ENCODE measurements at places on chromosomes 2 and 18.
A peak's percentile ranks its signal among the peaks of the same experiment; 100 is the strongest.

DNA sequence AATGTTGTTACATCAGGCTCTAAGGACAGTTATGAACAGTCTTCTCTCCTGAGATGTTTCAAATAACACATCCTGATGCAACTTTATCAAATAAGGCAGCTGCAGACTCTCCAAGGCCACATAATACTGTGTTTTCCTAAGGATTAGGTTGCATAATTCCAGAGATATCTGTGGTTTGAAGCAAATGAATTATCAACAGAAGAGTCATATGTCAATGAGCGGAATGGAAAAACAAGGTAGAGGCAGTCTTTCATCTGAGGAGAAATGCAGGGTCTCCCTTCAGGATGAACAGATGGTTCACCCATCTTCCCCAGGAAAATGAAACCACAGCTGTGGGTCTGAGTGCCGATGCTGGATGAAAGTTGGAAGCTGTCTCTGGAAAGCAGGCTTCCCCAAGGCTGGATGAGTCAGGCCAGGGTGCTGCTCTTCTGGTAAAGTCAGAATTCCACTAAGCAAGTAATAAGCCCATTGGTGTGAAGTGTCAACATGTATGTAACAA, 22.2 kb downstream of the LYG1 start:
- DNase-seq: peak; percentile 41

GRCh38 chr2:223644136-223644535, 42.0 kb upstream of the SCG2 start:
- no peak for DNase-seq

- DNase-seq: peak; percentile 55
Observed at GRCh38 chr2:235055891-235056516, 104.2 kb downstream of the SH3BP4 start.

- DNase-seq: no peak
Observed at GRCh38 chr2:230924470-230925341, at the start of gene GPR55. TSS of gene GPR55 (minus strand) at chr2:230925242. CDS start at chr2:230910962, 14,280 bp downstream.

- no peak for DNase-seq
Observed at GRCh38 chr2:238507836-238508235, 81.1 kb downstream of the ASB1 start.

DNA sequence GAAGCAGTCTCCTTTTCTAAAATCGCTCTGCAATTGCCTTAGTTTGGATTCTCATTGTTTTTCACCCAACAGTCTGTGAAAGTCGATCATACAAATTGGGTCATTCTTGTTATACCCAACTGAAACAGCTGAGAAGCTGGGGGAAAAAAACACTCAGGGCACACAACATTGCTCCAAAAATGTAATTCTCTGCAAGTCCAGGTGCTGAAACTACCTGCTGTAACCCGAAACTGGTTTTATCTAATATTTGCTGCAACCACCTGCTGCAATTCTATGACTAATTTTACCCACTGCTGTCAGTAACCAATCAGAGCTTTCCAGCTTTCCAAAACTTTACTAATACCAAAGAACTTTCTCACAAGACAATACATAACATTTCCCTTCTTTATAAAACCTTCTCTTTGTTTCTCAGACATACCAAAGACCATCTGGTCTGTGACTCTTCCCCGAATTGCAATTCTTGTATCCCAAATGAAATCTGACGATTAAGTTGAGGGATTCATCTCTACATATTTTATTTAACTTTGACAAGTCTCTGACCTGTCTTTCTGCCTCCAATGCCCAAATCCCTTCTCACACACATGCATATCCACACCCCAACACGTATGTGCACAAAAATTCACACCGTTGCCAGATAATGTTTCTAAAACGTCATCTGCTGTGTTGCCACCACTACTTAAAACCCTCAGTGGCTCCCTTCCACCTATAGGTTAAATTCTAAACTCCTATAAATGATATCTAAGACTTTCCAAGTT, 198.3 kb downstream of the PIEZO2 start:
- no peak for DNase-seq

DNA sequence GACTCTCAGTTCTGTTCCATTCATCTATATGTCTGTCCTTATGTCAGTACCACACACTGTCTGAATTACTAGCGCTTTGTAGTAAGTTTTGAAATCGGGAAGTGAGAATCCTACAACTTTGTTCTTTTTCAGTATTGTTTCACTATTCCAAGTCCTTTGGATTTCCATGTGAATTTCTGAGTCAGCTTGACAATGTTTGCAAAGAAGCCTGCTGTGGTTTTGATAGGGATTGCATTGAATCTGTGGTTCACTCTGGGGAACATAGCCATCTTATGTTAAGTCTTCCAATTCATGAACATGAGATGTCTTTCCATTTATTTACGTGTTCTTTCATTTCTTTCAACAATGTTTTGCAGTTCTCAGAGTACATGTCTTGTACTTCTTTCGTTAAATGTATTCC, 15.0 kb downstream of the SLC3A1 start:
- DNase-seq: peak; percentile 36

GRCh38 chr2:121038891-121039616, 245.9 kb downstream of the TFCP2L1 start:
- no peak for DNase-seq

DNA sequence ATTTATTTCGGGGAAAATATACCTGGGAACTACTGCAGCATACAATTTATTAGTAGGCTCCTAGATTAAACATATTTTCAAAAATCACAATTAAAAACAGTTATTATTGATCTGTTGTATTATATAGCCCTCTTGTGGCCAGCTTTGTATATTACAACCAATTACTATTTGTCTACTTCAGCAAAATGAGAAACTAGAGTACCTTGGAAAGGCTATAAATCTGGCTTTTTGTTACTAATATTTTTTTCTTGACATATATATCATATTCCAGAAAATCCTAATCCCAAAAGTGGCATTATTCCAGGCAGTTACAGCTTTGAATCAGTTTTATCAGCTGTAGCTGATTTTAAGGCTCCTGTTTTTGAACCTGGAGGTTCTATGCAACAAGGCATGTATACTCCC, 101.2 kb downstream of the UBR3 start:
- DNase-seq: peak; percentile 77
